G401 (cell line): ENCODE measurements at places on chromosomes 5 and 9.

- no peak for DNase-seq
Measured at GRCh38 chr5:28281351-28281750, 1243.0 kb upstream of the CDH9 start.

- no peak for DNase-seq
Measured at GRCh38 chr5:157611571-157612476, 36.2 kb upstream of the ADAM19 start.

DNA sequence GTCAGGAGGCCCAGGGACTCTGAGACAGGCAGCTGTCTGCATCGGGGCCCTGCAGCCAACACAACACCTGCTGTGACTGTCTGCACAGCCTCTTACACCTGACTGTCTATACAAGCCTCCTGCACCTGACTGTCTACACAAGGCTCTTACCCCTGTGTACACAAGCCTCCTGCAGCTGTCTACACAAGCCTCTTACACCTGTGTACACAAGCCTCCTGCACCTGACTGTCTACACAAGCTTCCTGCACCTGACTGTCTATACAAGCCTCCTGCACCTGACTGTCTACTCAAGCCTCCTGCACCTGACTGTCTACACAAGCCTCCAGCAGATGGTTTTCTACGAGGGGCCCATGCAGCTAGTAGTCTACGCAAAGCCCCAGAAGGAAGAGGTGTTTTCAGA is 18.6 kb downstream of the IRX2 start:
- DNase-seq, result no peak

GRCh38 chr9:119959846-119960545 is 590.8 kb upstream of the BRINP1 start:
- peak; percentile 88 for DNase-seq

- DNase-seq, result no peak
Measured at GRCh38 chr5:74093561-74093960, 467.6 kb downstream of the ARHGEF28 start.

- DNase-seq, result no peak
Measured at GRCh38 chr5:67528953-67529352, 332.4 kb upstream of the CD180 start.
